ENCODE measurements at places on chromosomes 4 and X.
A peak's percentile ranks its signal among the peaks of the same experiment; 100 is the strongest.

DNA sequence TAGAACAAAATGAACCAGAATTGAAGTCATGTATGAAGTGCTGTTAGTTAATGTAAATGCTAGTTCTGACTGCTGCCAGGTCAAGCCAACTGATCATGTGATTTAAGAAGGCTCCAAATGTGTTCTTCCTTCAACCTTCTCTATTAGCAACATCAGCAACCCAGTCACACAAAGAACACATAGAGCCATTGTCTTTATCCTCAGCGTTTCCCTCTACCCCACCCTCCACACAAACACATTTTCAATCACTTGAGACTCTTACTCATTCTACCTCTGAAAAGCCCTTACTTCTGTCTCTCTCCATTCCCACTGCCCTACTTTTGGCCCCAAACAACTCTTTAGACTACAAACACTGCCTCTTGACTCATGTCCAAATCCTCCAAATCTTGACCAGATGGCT is 89.7 kb upstream of the KDR start:
- DNase-seq: no peak

GRCh38 chr4:74675673-74676279 is 118.5 kb downstream of the BTC start:
- DNase-seq: no peak

DNA sequence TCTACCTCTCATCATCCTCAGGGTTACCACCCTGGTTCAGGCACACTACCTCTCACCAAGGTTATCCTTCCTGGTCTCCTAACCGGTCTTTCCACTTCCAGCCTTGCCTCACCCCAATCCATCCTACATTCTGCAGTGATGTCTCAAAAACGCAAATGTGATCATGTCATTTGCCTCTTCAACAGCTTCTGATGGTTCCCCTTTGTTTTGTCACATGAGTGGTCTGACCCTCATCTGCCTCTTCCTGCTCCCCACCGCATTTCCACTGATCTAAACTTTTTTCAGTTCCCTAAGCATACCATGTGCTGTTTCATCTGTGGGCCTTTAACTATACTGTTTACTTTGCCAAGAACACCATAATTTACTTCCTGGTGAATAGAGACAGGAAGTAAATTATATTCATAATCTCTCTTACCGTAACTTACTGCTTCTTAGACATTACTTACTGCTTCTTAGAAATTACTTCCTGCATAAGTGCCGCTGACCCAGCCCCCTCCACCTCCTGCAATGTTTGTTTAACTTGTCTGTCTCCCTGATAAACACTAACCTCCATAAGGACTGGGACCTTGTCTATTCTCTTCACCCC is 27.1 kb upstream of the NSUN7 start:
- DNase-seq: no peak

GRCh38 chr4:33724685-33725084 is 2519.6 kb downstream of the ARAP2 start:
- DNase-seq: no peak

DNA sequence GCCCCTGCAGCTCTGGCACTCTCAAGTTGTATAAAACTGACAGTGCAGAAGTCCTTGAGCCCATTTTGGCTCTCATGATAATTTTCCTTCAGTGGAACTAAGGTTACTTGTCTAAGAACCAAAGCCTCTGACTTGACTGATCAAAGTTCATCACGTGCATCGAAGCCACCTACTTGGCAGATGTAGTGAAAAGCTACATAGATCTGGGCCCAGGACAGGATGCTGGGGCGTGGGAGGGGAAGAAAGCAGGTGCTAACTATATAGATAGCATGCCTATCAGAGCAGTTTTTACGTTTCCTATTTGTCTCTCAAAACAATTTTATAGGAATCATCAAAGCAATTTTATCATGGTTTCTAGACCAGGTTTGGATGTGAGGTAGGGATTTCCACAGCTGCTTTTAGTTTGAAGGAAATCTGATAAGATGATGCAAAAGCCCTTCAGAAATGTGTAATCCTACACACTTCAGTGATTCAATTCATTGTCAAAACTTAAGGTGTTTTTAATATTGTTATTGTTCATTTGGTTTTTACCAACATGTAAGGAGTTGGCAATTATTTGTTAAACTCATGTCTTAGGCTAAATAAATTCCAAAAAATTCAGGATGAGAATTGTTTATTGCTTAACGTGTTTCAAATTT is 1.2 kb upstream of the CD40LG start:
- DNase-seq: peak; percentile 9

DNA sequence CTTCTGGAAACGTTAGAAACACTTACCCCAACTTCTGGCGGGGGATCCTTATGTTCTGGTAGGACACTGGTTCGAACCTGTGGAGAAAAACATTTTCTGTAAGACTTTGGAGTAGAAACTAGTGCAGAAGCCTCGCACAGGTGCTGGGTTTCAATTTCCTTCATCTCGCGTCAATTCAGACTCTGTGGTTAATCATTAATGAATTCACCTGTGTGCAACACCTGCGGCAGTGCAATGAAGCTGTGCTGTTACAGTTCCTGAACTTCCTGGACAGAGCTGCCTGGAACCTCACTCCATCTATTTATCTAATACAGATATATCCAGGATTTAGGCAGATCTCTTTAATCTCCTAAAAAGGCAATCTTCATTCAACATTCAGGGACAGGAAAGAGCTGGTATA is 531.4 kb downstream of the INPP4B start:
- DNase-seq: no peak

DNA sequence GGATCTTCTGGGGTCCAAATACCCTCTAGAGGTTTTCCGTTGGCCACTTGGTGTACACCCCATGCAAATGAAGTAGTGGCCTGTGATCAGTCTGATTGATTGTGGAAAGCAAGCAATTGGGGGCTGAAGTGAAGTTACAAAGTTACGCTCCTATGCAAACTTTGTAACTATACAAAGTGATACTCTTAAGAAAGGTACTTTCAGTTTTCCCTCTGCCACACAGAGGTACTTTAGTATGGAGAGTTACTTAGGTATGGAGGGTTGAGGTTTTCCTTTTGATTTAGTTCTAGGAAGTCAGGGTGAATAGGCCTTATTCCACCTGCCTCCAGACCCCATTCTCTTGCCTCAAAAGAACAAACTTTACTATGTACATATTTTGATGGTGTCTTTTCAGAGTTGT is 28.7 kb downstream of the STAG2 start:
- no peak for DNase-seq

DNA sequence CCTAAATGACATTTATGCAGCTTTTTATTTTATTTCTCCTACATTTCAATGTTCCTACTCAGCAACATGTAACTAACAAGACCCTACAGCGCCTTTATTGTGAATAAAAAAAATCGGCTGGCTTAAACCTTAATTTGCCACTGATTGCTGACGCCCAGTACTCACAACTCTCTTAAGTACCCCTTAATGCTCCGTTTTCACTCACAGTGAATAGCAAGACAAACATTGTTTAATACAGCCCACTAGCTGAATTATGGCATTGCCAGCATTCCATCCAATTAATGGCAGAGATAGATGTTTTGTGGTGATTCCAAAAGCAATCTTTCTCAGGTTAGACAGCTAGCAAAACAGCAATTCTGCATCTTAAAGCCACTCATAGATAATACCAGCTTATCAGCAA is 61.1 kb downstream of the PPARGC1A start:
- DNase-seq: no peak

- DNase-seq: no peak
Measured at GRCh38 chrX:143601809-143602208, 34.1 kb downstream of the SLITRK4 start.

DNA sequence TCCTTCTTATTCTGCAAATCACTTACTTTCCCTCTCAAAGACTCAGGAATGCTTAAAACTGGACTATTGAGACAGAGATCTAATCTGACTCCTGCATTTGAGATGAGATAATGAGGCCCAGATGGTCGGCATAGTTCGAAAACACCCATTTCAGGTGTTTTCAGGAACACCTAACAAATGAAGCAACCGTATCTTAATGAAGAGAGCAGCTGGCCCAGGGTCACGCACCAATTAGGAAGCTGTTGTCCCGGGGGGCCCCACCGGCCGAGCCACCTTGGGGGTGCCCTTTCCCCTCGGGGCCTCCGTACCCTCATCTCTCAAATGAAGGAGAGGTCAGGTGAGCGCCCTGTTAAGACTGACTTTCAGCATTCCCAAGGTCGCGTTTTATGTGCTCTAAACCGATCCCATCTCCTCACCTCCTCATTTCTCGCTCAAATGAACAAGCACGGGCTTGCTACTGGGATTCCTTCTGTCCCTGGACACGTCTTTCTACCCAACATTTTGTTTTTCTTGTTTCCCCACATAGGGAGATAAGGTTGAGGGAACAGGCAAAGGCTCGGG is 824 bp downstream of the LRPAP1 start:
- DNase-seq: no peak

DNA sequence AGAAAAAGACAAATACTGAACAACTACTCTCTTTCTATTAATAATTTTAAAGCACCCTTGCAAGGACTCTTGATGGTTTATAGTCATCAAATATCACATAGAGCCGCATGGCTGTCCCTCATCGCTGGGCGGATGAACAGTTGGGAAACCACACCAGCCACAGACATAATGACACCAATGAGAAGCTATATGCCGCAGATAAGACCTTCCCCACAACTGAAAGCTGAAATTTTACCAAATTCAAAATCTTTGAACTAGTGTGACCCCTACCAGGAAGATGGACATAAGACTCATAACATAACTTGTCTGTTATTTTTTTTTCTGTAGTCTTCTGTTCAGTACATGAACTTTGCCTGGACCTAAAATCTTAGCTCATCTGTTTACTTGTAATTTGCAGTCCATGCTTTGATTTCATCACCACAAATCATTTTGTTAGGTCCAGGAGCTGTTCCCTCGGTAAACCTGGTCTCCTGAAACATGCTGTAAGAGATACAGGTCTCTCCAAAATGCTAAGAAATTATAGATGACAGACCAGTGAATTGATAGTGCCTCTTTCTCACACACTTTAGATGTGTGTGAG is 157.3 kb upstream of the RAPGEF2 start:
- no peak for DNase-seq

DNA sequence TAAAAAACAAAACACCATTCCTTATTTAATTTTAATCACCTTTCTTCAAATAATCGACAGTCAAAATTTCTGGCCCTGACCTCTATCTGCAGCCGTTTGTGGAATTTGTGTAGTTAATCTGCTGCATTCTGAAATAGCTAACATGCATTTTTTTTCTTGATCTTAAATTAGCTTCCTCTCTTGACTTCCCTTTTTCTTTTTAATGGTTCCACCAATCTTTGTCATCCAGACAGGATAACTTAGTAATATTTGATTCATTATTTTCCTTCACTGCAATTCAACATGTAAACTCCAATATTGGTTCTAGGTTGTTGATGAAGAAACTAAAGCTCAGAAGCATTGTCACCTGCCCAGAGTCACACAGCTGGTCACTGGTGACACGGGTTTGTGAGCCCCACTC is 77.3 kb downstream of the ARHGAP10 start:
- DNase-seq: no peak

DNA sequence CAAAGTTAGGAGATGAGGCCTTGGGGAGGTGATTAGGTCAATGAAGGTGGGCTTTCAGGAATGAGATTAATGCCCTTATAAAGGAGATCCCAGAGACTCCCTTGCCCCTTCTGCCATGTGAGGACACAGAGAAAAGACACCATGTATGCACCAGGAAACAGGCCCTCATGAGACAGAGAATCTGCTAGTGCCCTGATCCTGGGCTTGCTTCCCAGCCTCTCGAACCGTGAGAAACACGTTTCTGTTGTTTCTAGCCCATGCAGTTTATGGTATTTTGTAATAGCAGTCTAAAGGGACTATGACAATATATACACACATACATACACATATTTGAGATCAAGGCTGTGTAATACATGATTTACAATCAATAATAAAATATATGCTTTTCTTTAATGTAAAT is 41.4 kb upstream of the ENPP6 start:
- DNase-seq: no peak

GRCh38 chr4:94181815-94182214 is 25.9 kb upstream of the SMARCAD1 start:
- DNase-seq: no peak

GRCh38 chr4:100190643-100191600 is 654 bp upstream of the DDIT4L start:
- no peak for DNase-seq

- DNase-seq: no peak
Measured at GRCh38 chr4:180625653-180626052, 1617.5 kb upstream of the TENM3 start.

GRCh38 chr4:109211671-109212070 is 90.8 kb downstream of the COL25A1 start:
- DNase-seq: no peak

GRCh38 chr4:24514808-24515207 is 69.5 kb downstream of the DHX15 start:
- no peak for DNase-seq

GRCh38 chr4:118307643-118308042 is 45.2 kb downstream of the PRSS12 start:
- no peak for DNase-seq

- DNase-seq: no peak
Measured at GRCh38 chr4:4659871-4660651, 118.2 kb upstream of the STX18 start.

DNA sequence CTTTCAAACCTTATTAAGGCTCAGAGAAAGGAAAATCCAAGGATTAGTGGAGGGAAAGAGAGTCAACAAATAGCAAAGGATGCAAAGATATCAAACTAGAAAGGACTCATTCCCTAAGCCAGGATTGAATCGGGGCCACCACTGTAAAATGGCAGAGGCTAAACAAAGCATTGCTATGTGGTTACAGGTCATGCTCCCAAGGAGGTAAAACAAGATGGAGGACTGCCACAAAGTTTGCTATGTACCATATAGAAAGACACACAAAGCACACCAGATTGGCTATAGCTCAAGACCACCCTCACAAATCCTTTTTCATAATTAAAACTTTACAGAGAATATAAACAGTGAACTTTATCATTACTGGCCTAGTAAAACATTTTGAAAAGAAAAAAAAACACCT is 25.9 kb upstream of the PASD1 start:
- no peak for DNase-seq

DNA sequence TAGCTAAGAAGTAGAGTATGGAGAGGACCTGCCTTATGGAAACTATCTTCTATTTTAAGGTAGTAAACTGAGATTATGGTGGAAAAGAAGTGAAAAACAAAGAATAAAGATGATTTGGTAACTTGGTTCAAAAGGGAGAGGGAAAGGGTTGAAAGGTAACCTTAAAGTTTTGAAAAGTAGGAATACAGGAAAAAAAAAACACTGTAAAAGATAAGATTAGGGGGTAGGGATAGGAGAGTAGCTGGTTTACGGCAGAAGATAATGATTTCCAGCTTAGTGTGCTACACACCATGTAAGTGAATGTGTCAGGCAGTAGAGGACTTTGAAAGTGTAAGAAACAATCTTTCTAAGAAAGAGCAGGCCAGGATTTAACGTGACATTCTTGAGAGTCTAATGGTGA is 35.3 kb downstream of the FAM13A start:
- DNase-seq: no peak

Measured in CMK (cell line).